EH (cell line): ENCODE measurements at places on chromosomes 4 and X.

DNA sequence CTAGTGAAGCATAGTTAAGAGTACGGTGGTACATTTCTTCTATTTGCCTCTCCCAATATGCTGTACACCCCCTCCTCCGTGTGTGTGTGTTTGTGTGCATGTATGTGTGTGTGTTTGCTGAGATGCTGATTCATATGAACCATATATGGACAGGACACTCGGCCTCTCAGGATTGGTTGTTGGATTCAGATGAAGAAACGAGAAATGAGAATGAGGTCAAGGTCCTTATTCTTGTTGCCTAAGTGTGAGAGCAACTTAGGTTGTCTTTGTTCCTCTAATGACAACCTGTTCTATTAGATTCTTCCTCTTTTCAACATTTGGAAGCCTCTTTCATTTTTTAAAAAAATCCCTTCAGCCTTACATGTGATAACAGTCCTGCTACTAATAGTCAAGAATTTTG lies 1387.6 kb downstream of the STIM2 start:
- DNase-seq, result no peak

DNA sequence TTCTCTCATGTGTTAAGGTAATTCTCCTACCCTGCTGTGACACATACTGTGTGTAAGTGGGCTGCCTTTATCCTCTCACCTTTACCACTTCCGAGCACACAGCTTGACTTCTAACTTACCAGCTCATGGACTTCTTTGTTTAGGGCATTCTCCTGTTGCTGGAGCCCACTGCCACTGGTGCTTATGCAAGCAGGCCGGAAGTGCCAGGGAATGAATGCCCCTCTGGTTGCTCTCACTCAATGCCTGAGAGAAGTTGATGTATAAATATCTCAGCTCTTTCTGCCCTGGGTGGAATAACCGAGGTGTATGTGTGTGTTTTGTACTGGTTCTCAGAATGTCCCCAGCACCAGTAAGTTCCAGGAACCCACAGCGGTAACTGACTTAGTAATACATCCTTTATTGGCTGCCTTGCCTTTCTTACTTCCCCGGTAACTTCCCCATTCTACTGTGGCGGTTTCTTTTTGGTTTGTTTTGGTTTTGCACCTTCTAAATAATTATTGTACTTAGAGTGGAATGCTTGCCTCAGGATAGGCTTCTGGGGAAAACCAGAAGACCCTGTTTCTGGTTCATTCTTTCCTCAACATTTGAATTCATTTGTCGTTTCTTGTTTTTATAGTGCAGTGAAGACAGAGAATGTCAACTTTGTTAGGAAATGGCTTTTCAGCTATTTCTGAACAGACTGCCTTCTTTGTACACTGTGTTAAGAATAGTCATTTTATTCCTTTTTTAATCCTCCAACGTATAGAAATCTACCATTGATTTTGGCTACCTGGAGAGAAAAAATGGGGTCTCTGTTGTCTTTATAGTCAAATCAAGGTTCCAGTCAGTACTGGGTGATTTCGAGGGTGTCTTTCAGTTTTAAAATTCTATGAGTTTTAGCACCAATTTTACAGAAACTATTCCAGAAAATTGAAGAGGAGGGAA lies 45.4 kb downstream of the CXorf58 start:
- DNase-seq, result peak; percentile 2

GRCh38 chr4:98203332-98204235 lies 57.6 kb upstream of the RAP1GDS1 start:
- no peak for DNase-seq

DNA sequence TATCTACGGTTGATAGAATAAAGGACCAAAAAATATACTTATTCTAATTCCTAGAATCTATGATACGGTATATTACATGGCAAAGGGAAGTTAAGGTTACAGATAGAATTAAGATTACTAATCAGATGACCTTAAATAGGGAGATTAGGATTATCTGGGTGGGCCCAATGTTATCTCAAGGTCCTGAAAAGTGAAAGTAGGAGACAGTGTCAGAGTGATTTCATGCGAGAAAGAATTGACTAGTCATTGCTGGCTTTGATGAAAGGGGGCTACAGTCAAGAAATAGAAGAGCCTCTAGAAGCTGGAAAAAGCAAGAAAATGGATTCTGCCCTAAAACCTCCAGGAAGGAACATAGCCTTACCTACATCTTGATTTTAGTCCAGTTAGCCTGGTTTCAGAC lies 176.9 kb upstream of the PPP1R2C start:
- DNase-seq, result no peak

DNA sequence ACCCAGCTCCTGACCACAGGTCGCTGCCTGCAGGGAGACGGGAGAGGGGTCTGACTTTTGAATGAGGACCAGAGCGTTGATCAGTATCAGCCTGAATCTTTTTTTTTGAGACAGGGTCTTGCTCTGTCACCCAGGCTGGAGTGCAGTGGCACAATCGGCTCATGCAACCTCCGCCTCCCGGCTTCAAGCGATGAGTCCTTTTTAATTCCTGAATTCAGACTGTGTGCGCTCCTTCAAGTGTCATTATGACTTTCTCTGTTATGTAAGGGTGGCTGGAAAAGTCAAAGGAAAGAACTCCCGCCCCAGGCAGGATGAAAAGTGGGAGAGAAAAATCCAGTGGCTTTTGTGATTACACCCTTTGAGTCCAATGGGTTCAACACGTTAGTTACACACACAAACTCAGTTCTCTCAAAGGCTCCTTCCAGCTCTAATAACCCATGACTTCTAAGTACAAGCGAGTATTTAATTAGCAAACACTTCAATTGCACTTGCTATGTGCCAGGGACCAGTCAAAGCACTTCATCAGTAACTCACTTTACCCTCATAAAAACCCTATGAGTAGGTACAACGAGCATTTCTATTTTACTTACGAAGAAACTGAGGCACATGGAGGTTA lies 44.4 kb downstream of the PDHA1 start:
- no peak for DNase-seq

- peak; percentile 95 for DNase-seq
Observed at GRCh38 chr4:169270810-169271691, at the start of gene SH3RF1. Gene SH3RF1, minus strand, starts transcription at chr4:169270956. Its CDS starts 1,744 bp downstream, at chr4:169269212.

DNA sequence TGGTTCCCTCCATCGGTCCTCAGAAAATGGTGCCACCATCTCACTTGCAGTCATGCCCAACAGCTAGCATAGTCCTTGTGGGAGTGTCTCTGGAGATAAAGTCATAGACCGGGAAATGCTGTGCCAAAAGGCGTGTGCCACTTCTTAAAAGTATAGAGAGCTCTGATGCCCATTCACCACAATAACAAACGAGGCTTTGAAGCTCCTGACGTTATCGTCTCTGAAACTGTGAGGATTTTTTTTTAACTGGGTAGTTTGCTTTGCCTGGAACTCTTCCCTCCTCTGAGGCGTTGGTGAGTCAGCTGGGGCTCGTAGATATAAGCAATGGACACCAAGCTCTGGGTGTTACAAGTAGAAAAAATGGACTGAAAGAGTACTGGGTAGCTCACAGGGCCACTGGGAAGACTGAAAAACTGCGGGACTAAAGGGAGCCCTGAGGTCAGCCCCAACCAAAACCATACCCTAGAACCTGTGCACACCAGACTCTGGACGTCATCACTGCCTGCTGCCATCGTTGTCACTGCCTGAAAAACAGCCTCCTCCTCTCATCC lies 89.4 kb upstream of the TRIM2 start:
- peak; percentile 86 for DNase-seq

DNA sequence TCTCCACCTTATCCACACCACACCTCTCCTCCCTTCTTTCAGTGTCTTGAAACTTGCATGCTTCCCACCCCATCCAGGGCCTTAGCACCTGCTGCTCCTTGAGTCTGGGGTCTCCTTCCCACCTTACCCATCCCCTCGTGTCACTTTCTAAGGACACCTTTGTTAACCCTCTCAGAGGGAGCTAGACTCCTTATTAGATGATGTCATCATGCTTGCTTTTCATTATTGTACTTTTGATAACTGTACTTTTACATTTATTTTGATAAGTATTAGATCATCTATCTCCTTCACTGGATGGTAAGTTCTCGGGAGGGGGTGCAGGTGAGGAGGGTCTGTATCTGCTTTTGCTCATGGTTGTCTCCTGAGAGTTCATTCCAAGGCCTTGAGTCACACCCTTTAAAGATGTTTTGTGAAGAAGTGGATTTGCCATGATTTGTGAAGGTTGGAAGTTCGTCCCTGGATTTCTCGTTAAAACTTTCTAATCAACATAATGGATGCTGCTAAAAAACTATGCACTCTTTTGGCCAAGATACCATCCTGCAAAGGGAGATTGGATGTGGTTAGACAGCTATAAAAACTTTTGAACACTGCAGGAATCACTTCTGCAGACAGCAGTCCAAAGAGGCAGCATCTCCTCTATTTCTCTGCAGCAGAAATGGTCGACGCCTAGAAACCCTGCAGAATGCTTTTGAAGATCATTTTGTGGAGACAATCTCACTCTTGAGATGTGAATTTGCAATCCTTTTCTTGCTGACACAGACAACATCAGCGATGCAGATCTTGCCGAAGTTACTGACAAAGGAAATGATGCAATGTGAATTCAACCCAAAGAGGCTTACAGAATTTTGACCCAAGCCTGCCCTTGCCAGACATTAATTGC lies 69.6 kb downstream of the ENPP6 start:
- DNase-seq, result no peak

DNA sequence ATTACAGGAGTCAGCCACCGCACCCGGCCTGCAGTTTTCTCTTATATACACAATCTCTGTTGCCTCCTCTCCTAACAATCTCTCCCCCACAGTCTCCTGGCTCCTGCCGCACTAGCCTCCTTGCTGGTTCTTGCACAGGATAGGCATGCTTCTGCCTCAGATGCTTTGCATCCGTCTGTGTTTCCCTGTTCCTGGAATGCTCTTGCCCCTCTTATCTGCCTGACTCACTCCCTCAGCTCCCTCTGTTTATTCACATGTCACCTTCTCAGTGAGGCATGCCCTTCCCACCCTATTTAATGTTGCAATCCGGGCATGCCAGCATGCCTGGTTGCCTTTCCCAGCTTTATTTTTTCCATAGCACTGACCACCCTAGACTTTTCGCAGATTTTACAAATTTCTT lies 161.9 kb downstream of the PHF8 start:
- peak; percentile 32 for DNase-seq

GRCh38 chr4:93710101-93710846 lies 118.3 kb upstream of the ATOH1 start:
- no peak for DNase-seq

GRCh38 chr4:160194716-160195115 lies 1091.8 kb downstream of the RAPGEF2 start:
- no peak for DNase-seq

DNA sequence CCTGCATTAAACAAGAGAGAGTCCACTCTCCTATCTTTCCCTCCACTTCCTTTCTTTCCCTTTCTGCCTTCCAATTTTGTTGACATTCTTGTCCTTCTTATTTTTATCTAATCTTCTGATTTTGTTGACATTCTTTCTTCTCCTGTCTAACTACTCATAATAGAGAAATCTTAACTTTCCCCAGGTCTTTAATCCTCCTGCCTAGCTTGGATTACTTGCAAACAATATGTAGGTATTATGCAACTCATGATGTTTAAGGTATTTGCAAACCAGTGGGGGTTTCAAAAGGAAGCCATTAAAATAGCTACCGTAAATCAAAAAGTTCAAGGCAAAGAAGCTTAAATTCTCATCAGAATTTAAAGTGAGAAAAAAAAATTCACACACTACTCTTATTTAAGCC lies 53.9 kb downstream of the PROM1 start:
- no peak for DNase-seq

DNA sequence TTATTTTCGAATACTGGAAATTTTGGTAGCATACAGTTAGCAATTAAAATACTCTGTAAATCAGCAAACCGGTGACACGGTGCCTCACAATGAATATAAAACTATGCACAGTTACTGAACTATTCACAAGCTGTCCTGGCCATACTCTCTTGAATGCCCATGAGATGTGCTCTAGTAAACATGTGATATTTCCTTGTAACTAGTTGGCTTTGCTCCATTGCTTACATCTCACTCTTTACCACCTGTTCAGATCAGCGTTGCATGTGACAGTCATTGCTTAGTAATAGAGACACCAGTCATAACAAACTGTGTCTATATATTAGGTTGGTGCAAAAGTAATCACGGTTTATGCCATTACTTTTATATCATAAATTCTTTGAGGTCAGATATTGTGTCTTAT lies 897.9 kb upstream of the FTHL17 start:
- DNase-seq, result no peak
